MM.1S (cell line): ENCODE measurements at places on chromosomes 4 and X.

DNA sequence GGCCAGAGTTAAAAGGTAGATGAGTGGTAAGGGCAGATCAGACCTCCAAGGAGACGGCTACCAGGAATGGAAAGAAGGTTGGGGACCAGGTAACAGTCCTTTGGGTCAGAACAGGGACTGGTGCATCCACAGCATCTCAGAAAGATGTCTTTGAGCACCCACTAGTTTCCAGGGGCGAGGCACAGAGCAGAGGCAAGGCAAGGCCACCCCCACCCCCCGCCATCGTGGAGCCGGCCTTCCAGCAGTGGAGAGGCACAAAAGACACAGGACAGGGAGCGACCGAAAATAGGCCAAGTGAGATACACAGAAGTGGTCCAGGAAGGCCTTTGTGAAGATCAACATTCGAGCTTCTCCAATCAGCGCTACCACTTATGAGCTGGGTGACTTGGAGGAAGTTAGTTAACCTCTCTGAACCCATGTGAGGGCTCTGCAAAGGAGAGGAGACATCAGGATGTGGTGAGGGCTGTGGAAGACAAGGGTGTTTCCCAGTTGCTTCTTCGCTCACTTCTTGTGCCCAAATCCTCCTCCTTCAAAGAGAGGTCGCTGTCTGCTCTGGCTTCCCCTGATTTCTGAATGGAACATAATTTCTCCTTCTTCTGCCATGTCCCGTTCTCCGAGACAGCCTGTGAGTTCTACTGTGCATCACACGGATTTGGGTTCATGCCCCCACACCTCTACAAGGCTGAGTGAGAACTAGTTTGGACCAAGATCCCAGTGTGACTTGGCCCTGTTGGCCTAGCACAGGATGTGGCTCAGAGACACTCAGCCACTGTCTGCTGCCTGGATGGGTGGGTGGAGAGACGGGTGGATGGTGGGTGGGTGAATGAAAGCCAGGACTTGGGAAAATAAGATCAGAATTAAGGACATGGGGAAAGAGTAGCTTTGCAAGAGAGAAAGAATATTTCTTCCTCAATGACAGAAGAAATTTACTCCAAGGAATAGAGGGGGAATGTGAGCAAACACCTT is 16.7 kb upstream of the MSX1 start:
- no peaks in the 10 kb centered on the region for H3K27me3 ChIP-seq
- no peaks in the 10 kb centered on the region for H3K36me3 ChIP-seq
- DNase-seq, result no peak
- H3K27ac ChIP-seq, result no peak overlapping the region

DNA sequence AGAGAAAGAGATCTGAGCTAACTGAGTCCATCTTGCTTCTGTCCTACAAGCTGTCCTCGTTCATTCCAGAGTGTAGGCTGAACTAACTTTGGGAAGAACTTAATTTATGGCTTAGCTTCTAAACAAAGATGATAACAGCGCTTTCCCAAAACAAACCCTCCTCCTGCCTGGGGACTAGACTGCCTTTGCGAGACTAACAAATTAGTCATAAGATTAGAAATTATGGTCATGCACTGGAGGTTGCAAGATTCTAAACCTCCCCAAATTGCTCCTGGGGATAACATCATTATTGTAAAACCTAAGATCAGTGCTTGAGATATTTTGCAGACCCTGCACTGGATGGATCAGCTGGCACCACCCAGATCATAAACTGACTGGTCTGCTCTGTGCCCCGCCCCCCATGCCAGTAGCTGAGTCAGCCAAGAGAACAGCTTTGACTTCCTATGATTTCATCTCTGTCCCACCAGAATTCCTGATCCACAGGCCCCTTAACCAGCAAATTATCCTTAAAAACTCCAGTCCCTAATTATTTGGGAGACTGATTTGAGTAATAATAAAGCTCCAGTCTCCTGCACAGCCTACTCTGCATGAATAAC is 883.3 kb downstream of the TRIML1 start:
- no peak overlapping the region for H3K27ac ChIP-seq
- no peak for DNase-seq
- no peaks in the 10 kb centered on the region for H3K36me3 ChIP-seq
- H3K27me3 ChIP-seq, result no peaks in the 10 kb centered on the region
- no peak overlapping the region for H3K4me3 ChIP-seq
- no peaks in the 10 kb centered on the region for H3K4me1 ChIP-seq

DNA sequence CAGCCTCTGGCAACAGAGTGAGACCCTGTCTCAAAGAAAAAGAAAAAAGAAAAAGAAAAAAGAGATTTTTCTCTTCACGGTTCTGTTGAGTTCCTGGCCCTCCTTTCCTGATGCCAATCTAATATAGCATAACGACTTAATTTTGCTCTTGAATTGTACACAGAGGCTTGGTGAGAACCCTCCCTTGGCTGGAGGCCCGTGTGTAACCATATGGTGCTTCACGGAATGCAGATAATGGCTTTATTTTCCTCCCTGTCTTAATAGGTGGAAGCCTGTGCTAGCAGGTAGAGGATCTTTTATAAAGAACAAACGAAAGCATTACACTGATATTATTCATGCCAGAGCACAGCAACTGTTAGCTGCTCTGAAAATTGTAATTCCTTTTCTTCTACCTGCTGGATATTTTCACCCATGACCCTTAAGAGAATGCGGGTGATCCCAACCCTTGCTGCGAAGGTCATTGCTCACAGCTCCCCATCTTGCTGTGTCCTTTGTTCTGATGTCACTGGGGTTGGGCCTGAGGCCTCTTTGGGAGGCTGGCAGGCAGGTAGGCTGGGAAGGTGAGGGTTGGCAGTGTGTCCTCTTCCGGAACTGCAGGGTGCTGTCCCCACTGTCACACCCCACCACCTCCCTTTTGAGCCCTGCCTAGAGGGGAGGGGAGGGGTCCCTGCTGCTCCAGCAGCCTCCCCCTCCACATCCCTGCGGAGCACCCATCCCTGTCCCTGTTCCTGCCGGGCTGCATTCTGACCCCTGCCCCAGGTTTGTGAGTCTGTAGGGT is 83.8 kb upstream of the STOX2 start:
- no peaks in the 10 kb centered on the region for H3K4me1 ChIP-seq
- DNase-seq, result no peak
- H3K27me3 ChIP-seq, result no peaks in the 10 kb centered on the region

GRCh38 chr4:125714845-125715244 is 400.1 kb downstream of the FAT4 start:
- H3K27ac ChIP-seq, result no peak overlapping the region
- H3K4me3 ChIP-seq, result no peak overlapping the region
- H3K27me3 ChIP-seq, result no peaks in the 10 kb centered on the region
- H3K4me1 ChIP-seq, result no peaks in the 10 kb centered on the region
- no peaks in the 10 kb centered on the region for H3K36me3 ChIP-seq
- no peak for DNase-seq

GRCh38 chr4:138414202-138414601 is 172.1 kb upstream of the SLC7A11 start:
- H3K27ac ChIP-seq, result no peak overlapping the region
- H3K4me3 ChIP-seq, result no peak overlapping the region
- H3K36me3 ChIP-seq, result no peaks in the 10 kb centered on the region

GRCh38 chrX:38282049-38282448 is 45.3 kb downstream of the RPGR start:
- H3K27me3 ChIP-seq, result no peaks in the 10 kb centered on the region
- DNase-seq, result no peak
- no peak overlapping the region for H3K4me3 ChIP-seq

DNA sequence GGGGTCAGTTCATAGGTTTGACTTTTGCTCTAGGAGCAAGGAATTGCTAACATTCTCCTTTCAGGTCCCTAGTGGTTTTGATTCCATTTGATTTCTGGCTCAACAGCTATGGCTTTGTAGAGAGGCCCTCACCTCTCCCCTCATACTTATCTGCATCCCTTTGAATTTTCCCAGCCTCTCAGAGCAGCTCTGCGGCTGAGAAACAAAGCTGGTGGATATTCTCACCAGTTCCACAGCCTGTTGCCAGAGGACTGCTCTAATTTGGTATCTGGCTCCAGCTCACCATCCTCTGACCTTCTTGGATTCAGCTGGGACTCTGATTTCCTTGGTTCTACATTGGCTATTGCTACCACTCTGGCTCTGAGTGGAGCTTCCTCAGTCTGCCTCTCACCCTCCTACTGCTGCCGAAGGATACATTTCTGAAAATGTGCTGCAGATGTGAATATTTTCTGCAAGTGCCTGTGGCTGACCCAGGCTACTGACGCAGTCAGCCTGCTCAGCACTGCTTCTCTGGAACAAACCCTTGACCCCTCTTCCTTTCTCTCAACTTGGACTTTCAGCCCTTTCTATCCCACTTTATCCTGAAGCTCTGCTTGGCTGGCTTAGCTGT is 110.9 kb upstream of the ENPEP start:
- no peak overlapping the region for H3K4me3 ChIP-seq
- H3K27ac ChIP-seq, result no peak overlapping the region
- DNase-seq, result no peak
- H3K27me3 ChIP-seq, result no peaks in the 10 kb centered on the region

GRCh38 chr4:82934441-82934840 is 33.9 kb downstream of the THAP9 start:
- H3K27me3 ChIP-seq, result no peaks in the 10 kb centered on the region
- DNase-seq, result no peak
- H3K4me3 ChIP-seq, result no peak overlapping the region
- no peaks in the 10 kb centered on the region for H3K4me1 ChIP-seq

DNA sequence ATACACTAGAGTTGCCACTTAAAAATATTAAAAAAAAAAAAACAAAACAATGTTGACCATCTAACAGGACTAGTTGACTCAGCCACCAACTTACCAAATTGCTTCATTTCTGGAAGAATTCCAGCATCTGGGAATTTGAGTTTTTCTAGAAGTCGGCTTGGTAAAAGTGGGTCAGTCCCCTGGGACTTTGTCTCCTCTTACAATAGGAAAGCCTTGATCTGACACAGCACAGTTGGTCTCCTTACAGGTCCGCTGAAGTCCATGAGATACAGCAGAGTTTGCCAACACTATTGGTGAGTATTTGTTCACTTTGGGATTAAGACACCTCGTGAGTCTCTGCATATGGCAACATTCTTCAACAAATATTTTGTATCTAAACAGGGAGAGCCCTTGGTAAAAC is 18.2 kb upstream of the DDIT4L start:
- no peak overlapping the region for H3K4me3 ChIP-seq
- H3K4me1 ChIP-seq, result peaks cover 34% of the 10 kb centered on the region
- no peaks in the 10 kb centered on the region for H3K27me3 ChIP-seq
- no peaks in the 10 kb centered on the region for H3K36me3 ChIP-seq
- no peak overlapping the region for H3K27ac ChIP-seq
- DNase-seq, result no peak

DNA sequence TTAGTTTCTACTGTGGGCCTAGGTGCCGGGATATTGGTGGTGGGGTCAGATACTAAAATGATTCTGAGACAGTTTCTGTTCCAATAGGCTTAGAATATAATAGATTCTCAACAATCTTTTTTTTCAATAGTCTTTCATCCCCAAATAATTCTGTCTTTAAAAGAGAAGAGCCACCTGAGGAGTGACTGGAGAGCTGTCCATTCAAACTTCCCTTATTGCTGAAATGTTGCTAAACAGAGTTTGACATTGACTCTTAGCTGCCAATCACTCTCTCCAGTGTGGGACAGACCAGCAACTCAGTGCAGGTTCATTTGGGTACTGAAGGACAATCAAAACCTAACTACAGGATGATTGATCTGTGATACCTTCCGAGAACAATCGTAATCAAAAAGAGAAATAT is 12.4 kb upstream of the ADH7 start:
- H3K4me1 ChIP-seq, result no peaks in the 10 kb centered on the region
- H3K27ac ChIP-seq, result no peak overlapping the region
- no peak overlapping the region for H3K4me3 ChIP-seq
- H3K27me3 ChIP-seq, result no peaks in the 10 kb centered on the region
- no peak for DNase-seq
